ENCODE measurements at places on chromosomes 2 and 18.

DNA sequence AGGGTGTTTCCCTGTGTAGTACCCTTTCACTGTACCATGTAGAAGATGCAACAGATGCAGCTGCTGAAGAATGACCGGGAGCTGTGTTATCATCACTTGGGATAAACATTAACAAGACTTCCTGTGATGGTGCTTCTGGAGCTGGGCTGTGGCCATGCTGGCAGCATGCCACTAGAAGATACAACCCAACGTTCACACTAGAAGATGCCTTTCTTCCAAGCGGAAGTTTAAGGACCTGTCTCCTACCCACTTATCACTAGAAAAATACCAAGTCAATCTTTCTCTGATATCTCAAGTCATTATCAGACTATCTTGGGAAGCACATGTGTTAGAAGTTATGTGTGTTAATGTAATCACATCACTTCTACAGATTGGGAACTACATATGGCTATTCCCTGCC lies 953.5 kb downstream of the CNTNAP5 start:
- no peak overlapping the region for H3K4me3 ChIP-seq
- H3K4me1 ChIP-seq, result no peaks in the 10 kb centered on the region
- no peak for DNase-seq
- H3K27me3 ChIP-seq, result no peaks in the 10 kb centered on the region
- no peak overlapping the region for H3K27ac ChIP-seq

DNA sequence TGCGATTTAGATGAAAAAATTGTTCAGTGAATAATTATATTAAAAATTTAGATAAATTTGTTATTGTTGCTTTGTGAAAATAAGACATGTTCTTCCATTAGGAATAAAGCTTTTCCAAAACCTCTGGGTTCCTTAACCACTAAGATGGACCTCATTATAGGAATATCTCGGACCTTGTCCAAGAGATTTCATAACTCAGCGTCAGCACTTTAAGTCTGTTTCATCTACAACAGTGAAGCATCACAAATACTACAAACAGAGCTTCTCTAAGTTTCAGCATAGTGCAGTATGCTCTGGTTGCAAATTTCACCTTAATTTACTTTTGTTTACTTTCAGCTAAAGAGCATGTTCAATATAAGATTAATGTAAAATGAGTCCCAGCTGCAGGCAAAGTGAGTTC lies 150.3 kb downstream of the UBE2E3 start:
- no peak overlapping the region for H3K4me3 ChIP-seq
- no peak for DNase-seq
- H3K4me1 ChIP-seq, result no peaks in the 10 kb centered on the region

GRCh38 chr2:16246911-16247310 lies 306.6 kb downstream of the MYCN start:
- H3K27me3 ChIP-seq, result no peaks in the 10 kb centered on the region
- no peak for DNase-seq
- no peaks in the 10 kb centered on the region for H3K4me1 ChIP-seq
- H3K4me3 ChIP-seq, result no peak overlapping the region
- H3K36me3 ChIP-seq, result no peaks in the 10 kb centered on the region

GRCh38 chr18:26531605-26532298 lies 16.6 kb downstream of the KCTD1 start:
- no peak overlapping the region for H3K27ac ChIP-seq
- no peak for DNase-seq
- no peaks in the 10 kb centered on the region for H3K27me3 ChIP-seq
- H3K4me3 ChIP-seq, result no peak overlapping the region

DNA sequence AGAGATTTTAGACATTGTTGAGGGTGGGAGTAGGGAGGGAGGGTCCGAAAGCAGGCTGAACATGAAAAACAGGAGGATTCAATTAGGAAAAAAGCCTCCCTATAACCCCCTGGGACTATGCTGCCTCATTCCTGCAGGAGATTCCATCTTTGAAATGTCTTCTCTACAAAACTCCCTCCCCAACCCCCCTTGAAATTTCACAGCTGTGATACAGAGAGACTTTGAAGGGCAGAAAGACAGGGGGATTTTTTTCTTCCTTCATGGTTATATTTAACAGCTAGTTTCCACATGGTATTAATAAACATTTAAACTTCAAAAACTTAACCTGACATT lies 57.6 kb downstream of the TRIB2 start:
- DNase-seq, result no peak
- no peak overlapping the region for H3K4me3 ChIP-seq
- H3K4me1 ChIP-seq, result no peaks in the 10 kb centered on the region
- H3K27me3 ChIP-seq, result no peaks in the 10 kb centered on the region

GRCh38 chr2:103402944-103403343 lies 641.1 kb downstream of the TMEM182 start:
- no peak for DNase-seq
- no peaks in the 10 kb centered on the region for H3K36me3 ChIP-seq
- no peak overlapping the region for H3K4me3 ChIP-seq
- H3K27me3 ChIP-seq, result no peaks in the 10 kb centered on the region
- no peaks in the 10 kb centered on the region for H3K4me1 ChIP-seq

DNA sequence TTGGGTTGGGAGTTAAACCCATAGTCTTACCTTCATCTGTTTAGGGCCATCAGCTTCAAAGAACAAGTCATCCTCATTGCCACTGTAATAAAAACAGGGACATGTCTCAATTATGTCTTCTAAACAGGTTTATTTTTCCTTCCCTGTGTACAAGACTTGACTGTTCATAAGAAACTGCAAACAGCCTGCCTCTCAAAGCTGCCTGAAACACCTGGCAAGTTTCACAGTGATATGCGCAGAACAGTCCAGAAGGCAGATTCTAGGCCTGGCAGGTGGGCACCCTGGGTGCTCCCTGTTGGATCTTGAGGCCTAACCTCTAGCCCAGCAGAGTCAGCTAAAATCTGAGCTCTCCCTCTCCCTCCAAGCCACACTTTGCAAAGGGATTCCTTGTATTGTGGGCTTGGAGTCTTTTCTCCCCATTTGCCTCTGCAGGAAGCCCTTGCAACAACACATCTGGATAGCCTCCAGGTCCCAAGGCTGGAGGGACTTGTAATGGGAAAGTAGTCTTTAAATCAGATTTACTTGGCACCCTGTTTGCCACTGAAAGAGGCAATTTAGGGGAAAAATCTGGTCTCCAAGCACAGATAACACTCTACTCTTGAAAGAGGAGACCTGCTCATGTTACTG lies 930 bp downstream of the IL1B start:
- H3K27ac ChIP-seq, result no peak overlapping the region
- DNase-seq, result no peak
- peak overlapping the region; percentile 33 for H3K4me3 ChIP-seq

- H3K36me3 ChIP-seq, result no peaks in the 10 kb centered on the region
- no peak overlapping the region for H3K4me3 ChIP-seq
- H3K27me3 ChIP-seq, result no peaks in the 10 kb centered on the region
- no peaks in the 10 kb centered on the region for H3K4me1 ChIP-seq
- no peak for DNase-seq
- no peak overlapping the region for H3K27ac ChIP-seq
Measured at GRCh38 chr18:75049455-75049789, 159.5 kb downstream of the PTGR3 start.

- H3K27ac ChIP-seq, result no peak overlapping the region
- H3K27me3 ChIP-seq, result no peaks in the 10 kb centered on the region
- H3K36me3 ChIP-seq, result no peaks in the 10 kb centered on the region
- H3K4me3 ChIP-seq, result no peak overlapping the region
- no peak for DNase-seq
Measured at GRCh38 chr2:208529796-208530195, 123.2 kb downstream of the PTH2R start.
